ENCODE measurements at places on chromosomes 13 and 19.

DNA sequence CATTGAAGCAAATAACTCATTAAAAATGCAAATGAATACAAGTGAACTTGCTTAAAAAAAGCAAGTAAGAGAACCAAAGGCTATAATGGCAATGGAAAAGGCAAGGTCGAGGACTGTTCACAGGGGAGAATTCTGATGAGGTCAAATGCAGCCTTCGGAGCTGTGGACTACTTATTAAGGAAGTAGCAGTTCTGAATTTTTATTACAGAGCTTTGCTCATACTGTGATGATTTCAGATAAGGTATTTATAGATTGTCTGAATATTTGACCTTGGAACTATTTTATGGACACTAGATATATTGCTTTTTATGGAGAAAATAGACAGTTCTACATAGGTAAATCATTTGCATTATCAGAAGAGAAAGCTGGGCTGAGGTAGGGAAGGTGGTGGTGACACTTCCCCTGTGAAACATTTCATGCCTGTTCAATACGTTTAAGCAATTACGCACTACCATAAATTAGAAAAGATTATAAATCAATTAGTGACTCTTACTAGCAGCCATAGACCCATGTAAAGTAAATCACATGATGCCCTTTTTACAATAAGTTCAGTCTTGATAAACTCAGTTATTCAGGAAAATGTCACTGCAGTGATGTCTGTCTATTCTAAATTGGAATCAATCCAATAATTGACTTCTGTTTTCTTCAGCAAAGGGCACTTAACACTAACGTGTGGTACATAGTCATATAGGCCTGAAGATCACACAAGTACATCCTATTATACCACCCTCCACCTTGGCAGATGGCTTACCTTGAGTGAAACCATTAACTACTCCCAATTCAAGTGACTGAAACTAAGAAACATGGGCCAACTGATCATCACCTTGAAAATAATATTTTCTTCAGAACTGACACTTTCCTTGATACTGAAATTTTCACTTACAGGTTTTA is 260.0 kb downstream of the KLF12 start:
- no peak for DNase-seq

GRCh38 chr13:19059016-19059780 is 122.4 kb downstream of the TUBA3C start:
- no peak for DNase-seq

DNA sequence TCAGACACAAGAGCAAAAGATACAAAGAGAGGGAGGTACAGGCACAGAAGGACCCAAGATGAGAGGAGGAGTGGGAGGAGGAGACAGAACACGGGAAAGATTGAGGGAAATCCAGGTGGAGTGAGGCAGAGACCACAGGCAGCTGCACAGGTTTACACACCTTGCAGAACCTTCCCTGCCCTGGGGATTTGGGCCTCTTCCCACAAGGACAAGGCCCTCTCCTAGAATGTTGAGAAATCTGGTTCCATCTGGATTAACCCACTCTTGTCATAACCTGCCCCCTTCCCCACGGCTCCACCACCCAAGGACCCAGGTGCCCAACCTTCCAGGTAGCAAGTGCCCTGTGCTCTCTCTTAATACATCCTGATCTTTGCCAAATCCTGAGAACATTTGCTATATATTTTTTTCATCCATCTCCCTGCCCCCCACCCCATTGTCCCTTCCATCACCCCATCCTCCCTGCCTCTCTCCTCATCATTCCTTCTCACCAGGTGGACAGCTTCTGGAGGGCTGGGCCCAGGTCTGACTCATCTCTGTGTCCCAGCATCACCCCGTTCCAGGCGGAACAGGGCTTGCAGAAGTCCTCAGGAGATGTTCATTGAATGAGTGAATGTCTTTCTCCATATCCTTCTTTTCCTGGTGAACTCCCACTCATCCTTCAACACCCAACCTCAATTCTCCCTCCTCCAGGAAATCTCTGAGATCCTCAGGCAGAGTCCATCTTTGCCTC is 8.8 kb upstream of the KLK8 start:
- DNase-seq = no peak

- no peak for DNase-seq
These were observed 29.4 kb downstream of the DIAPH3 start for GRCh38 chr13:60134376-60134775.

DNA sequence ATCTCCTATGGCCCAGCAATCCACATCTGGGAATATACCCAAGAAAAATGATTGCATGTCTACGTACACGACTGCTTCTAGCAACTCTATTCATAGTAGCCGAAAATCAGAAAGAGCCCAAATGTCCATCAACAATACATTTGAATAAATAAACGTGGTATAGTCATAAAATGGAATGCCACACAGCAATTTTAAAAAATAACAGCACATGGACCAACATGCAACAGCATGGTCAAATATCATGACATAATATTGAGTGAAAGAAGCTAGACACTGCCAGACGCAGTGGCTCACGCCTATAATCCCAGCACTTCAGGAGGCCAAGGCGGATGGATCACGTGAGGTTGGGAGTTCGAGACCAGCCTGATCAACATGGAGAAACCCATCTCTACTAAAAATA is 16.3 kb downstream of the TEX101 start:
- no peak for DNase-seq

DNA sequence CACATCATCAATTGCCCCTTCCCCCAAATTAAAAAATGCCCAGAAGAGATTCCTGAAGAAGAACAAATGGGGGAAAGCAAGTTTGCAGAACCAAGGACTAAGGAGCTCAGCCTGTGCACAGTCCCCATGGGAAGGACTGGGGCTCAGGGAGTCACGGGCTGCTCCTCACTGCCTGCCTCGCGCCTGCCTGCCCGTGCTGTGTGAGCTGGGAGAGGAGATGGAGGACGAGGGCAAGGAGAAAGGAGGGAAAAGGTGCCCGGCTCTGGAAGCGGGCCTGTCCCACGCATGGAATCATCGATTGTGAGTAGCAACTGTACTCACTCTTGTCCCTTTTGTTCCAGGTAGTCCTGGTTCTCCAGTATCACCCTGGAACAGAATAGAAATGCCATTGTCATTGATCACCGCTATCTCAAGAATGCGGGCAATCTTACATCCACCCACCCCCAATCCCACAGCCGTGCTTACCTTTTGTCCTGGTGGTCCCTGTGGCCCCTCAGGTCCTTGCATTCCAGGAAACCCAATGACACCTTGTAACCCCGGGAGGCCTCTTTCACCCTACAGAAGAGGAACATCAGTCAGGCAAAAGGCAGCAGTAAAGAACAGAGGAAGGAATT is 93.4 kb downstream of the COL4A1 start:
- no peak for DNase-seq
